ENCODE measurements at places on chromosomes 13 and 19.
A peak's percentile ranks its signal among the peaks of the same experiment; 100 is the strongest.

- peak; percentile 81 for DNase-seq
Observed at GRCh38 chr19:12946092-12946721, 545 bp downstream of the RAD23A start.

- no peak for DNase-seq
Observed at GRCh38 chr13:94112227-94112626, 367.3 kb downstream of the DCT start.

- no peak for DNase-seq
Observed at GRCh38 chr13:23183292-23183691, 2.5 kb downstream of the SGCG start.

GRCh38 chr13:24083141-24083540 lies 77.4 kb upstream of the SPATA13 start:
- no peak for DNase-seq

DNA sequence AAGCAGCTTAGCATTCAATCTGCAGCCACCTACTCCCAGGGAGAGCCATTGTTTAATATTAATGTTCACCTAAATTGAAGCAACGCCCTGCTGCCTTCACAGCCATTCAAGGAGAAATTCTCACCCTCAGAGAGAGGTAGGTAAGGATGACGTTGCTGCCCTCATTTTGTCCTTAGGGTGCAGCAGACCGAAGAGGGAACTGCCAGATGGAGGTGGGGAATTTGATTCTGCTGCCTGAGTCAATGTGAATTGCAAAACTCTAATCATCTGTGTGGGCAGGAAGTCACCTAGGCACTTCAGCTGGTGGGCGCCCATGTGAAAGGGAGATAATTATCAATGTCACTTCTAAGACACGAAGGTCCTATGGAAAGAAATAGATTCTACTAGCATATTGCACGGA lies 503.4 kb downstream of the TBC1D4 start:
- DNase-seq = no peak

DNA sequence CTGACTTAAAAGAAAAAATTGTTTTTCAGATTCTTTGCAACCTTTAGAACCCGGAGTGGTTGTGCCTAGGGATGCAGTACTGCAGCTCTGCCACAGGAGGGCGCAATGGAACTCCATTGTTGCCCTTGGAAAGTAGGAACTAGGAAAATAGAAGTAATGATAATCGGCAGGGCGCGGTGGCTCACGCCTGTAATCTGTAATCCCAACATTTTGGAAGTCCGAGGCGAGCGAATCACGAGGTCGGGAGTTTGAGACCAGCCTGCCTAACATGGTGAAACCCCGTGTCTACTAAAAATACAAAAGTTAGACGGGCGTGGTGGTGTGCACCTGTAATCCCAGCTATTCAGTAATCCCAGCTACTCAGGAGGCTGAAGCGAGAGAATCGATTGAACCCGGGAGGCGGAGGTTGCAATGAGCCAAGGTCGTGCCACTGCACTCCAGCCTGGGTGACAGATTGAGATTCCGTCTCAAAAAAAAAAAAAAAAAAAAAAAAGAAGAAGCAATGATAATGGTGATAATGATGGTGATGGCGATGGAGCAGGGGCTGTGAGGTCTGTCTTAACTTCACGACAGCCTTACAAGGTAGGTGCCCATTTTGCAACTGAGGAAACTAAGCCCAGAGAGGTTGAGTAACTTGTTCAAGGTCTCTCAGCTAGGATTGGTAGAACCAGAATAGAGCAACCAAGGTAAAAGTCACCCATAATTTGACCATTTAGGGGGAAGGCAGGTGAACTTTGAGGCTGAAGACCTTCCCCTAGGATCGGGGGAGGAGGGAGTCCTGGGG lies 5.5 kb upstream of the ADAMTS10 start:
- DNase-seq = peak; percentile 64

- DNase-seq = peak; percentile 72
Observed at GRCh38 chr13:70568571-70568970, 460.3 kb upstream of the KLHL1 start.

DNA sequence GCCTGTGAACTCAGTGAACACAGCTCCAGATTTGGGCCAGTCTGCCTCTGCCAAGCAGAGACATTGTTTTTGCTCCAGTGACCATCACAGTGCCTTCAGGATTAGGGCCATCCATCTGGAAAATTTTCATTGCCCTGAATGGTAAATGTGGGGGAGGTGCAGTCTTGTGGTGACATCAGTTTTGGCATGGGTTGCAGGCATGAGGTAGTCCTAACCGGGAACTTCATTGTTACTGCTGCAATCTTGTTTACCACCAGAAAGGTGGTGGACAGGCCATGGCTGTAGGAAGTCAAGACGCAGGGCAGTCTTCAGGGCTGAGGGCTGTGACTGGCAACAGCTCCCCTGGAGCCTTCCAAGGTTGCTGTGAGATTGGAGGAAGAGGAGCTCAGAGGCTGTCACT lies 55.2 kb downstream of the SPATA13 start:
- no peak for DNase-seq

DNA sequence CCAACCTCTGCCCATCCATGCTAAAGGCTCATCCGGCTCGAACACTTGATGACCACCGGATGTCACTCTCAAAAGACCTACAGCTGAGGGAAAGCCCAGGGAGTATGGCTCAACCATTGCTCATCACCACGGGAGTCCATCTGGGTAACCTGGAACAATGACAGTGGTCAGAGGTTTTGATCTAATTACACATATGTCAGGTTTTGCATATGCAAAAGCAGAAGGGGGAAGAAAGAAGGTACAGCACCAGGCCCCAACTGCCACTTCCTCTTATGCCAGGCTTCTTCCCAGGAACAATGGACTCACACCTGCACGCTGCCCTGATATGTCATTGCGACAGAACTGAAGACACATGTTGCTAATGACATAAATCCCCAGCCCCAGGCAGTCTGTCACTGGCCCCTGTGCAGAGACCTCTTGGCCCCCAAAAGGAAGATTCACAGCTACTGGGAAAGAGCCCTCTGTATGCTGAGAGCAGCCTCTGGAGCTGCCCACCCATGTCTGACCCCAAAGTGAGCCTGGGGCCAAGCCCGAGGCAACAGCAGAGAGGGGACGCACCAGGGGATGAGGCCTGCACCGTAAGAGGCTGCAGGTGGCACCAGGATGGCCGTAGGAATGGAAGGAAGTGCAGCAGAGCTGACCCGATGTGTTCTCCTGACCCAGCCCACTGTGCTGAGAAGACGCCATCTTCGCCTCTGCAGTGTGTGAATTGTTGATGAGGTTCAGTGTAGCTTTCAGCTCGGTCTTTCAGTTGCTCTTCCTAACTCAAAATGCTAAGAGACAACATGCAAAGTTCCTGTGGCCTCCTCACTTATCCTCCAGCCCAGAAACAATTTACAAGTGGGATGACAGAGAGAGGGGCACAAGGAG lies 26.3 kb downstream of the EPS15L1 start:
- peak; percentile 93 for DNase-seq

DNA sequence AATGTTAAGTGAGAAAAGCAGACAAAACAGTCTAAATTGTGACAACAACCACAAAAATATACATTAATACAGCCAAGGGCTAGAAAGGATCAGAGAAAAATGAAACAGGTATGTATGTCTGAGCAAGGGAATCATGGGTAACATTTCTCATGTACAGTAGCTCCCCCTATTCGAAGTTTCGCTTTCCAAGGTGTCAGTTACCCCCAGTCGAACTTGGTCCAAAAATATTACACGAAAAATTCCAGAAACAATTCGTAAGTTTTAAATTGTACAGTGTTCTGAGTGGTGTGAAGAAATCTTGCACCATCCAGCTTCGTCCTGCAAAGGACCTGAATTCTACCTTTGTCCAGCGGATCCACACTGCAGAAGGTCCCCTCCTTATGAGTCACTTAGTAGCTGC lies 1.8 kb upstream of the RNASEH2B start:
- DNase-seq = peak; percentile 44

GRCh38 chr13:24269821-24270220 lies 39.6 kb upstream of the C1QTNF9 start:
- no peak for DNase-seq

DNA sequence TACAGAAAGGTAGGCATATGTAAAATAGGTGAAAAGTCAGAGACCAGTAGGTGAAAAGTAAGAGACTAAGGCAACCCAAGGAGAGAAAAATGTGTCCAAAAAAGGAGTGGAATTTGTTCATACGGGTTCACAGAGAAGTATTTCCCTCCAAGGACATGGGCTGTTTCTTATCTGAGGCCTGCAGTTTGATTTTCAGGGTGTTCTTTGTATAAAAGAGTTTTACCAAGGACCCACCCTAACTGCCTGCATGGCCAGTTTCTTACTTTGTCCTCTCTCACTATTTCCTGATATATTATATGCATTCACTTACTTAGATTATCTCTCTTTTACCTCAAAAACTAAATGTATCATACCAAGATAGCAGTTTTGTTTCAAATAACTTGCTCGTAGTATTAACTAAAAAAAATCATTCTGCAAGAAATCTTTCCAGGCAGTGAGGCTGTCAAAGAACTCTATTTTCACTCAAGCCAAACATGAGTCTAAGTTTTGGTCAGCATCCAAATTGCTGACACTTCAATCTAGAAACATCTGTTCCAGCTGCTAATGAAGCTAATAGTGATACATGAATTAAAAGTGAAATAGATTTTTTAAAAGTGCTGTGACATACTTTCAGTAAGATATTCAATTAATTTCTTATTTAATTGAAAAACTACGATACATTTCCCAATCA lies 141.4 kb upstream of the SGCG start:
- no peak for DNase-seq

- no peak for DNase-seq
Observed at GRCh38 chr13:28597641-28598040, 61.3 kb upstream of the POMP start.

- no peak for DNase-seq
Observed at GRCh38 chr13:109626386-109627171, 159.8 kb downstream of the IRS2 start.

- no peak for DNase-seq
Observed at GRCh38 chr19:3378352-3379150, 12.2 kb downstream of the NFIC start.

DNA sequence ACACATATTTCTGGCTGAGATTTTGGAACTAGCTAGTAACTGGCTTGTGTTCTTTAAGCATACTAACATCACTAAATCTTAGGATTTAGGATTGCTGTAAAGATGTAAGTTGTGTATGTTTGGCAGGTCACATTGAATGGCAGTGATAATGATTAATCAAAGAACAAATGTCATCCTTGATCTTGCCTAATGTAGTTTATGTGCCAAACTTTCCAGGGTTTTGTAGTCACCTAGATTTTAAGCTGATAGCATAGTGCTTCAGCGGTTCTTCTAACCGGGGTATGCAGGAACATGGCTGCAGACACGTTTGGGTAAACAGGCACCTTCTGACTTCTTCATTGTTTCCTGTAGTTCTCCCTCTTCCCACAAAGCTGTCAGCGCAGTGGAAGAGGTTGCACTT lies 9.7 kb downstream of the CLN5 start:
- no peak for DNase-seq

- DNase-seq = no peak
Observed at GRCh38 chr19:10237702-10238101, 6.6 kb upstream of the S1PR2 start.

DNA sequence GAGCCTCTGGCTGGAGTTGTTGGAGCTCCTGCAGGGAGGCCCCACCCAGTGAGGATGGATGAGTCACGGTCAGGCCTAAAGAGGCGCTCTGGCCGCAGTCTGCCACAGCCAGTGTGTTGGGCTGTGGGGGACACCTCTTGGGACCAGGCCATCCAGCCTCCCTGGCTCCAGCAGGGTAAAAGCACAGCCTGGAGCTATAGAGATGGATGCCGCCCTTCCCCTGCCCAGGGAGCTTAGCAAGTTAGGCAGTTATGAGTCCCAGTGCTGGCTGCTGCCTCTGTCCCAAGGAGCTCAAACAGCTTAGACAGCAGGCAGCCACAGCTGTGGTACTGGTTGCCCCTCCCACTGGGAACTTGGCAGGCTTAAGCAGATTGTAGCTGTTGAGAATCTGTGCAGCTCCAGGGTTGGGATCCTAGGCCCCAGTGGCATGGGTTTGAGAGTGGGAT lies 100.9 kb downstream of the NDFIP2 start:
- no peak for DNase-seq
